ENCODE measurements at places on chromosomes 13 and 19.

DNA sequence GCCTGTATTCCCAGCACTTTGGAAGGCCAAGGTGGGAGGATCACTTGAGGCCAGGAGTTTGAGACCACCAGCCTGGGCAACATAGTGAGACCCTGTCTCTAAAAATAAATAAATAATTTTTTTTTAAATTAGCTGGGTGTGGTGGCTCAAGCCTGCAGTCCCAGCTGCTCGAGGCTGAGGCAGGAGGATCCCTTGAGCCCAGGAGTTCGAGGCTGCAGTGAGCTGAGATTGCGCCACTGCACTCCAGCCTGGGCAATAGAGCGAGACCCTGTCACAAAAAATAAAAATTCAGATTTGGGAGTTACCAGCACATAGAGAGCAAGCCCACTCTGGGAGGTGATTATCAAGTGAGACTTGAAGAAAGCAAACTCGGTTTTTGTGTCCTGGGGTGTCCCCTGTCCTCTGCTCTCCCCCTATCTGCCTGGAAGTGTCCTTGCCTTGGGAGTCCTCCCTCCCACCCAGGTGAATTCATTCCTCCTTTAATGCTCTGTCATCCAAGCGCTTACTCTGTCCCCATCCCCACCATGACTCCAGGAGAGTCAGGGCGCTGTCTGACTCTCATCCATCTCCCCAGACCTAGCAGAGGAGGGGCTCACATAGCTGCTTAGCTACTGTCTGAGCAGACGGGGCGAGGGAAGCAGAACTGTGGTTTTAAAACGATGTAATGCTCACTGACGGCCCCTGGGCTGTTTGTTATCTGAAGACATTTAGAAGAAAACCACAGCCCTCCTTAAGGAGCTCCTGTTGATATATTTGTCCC is 146.8 kb downstream of the STK24 start:
- peak; percentile 32 for DNase-seq

DNA sequence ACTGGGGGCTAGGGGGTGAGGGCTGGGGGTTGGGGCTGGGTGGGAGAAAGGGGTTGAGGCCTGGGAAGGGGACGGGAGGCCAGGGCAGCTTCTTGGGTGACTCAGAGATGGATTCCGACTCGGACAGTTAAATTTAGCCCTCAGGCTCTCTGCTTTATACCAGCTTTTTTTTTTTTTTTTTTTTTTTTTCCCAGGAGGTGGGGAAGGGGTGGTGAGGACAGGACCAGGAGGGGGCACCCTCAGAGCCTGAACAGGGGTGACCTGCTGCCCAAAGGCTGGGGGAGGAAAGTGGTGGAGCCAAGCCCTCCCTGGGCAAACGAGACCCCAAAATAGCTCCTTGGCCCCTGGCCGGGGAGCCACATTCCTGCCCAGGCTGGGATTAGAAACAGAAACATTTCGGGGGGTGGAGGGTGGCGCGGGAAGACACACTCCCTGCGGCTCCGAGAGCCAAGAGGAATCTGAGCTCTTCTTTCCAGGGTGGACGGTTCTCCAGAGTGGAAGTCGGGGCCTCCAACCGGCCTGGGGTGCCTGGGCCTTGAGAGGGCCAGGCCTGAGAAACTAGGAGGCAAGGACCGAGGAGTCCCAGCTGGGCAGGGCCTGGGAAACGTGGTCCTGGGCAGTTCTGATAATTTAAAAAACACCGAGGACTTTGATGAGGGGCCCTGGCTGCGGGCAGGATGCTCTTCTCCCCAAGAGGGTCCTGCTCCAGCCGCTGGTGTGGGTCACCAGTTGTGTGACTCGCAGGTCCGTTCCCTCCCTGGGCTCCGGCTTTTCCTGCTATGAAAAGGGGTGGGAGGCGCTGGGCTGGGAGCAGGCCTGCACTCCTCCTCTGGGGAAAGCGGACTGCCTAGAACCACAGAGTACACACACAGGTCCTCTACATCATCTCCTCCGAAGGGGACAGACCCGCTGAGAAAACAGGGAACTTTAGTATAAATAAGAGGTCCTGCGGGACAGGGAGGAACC is 813 bp upstream of the DMPK start:
- DNase-seq: no peak

- DNase-seq: no peak
These were observed 5.4 kb downstream of the TMEM150B start for GRCh38 chr19:55319785-55320184.

GRCh38 chr19:31337008-31337914 is 12.0 kb downstream of the TSHZ3 start:
- DNase-seq: no peak

DNA sequence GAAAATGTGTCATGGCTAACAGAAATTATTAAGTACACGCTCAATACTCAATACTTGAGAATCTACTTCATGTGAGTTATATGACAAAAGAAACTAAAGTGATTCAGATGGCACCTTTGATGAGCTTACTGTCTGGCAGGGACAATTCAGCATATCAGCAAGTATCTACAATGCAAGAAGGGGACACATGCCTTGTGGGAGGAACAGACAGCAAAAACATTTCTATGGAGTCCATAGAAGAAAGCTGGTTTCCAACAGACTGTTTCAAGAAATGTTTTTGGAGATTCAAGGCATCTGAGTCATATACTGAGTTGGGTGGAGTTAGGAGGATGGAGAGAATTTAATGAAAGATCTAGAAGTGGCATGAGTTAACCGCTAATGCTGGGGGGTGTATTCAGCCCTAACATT is 54.7 kb downstream of the MBNL2 start:
- no peak for DNase-seq

Measured in non-pigmented ciliary epithelial cell (primary cell).